Colonic mucosa (tissue), 4 donors: ENCODE measurements at places on chromosomes 4 and X.

DNA sequence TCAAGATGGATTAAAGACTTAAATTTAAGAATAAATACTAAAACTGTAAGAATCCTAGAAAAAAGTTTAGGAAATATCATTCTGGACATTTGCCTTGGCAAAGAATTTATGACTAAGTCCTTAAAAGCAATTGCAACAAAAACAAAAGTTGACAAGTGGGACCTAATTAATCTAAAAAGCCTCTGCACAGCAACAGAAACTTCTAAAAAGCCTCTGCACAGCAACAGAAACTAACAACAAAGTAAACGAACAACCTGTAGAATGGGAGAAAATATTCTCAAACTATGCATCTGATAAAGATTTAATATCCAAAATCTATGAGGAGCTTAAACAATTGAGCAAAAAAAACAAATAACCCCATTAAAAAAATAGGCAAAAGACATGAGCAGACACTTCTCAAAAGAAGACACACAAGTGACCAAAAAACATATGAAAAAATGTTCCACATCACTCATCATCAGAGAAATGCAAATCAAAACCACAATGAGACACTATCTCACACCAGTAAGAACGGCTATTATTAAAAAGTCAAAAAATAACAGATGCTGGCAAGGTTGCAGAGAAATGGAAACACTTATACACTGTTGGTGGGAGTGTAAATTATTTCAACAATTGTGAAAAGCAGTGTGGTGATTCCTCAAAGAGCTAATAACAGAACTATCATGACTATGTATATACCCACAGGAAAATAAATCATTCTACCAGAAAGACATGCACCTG, 5.5 kb upstream of the OPRPN start:
- no peak for DNase-seq

- DNase-seq = no peak
Measured at GRCh38 chrX:129737916-129738315, 863 bp upstream of the XPNPEP2 start.

DNA sequence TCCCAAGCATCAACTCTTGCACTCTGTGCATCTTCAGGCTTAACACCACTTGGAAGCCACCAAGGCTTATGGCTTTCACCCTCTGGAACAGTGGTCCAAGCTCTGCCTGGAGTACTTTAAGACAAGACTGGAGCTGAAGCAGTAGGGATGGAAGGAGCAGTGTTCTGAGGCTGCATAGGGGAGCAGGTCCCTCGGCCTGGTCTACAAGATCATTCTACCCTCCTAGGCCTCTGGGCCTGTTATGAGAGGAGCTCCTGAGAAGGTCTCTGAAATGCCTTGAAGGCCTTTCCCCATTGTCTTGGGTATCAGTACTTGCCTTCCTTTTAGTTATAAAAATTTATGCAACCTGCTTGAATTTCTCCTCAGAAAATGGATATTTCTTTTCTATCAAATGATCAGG, 286.7 kb downstream of the CPXCR1 start:
- DNase-seq = no peak

- DNase-seq = no peak
Measured at GRCh38 chr4:57233386-57233785, 123.2 kb upstream of the IGFBP7 start.

DNA sequence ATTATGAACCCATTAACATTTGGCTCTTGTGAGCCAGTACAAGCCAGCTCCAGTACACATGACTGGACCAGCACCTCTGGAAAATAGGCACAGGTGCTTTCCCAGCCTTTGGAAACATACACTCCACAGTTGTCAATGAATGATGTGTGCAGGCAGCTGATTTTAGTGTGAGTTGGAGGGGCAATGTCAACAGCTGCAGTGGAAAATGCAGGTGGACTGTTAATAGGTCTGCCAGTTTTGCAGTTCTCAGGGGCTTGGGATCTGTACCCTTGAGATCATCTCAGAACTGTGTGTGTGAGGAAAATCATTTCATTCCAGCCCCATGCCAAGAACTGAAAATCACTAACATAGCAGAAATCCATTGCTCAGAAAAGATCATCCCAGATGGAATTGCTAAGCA, 81.7 kb upstream of the CHRDL1 start:
- no peak for DNase-seq

DNA sequence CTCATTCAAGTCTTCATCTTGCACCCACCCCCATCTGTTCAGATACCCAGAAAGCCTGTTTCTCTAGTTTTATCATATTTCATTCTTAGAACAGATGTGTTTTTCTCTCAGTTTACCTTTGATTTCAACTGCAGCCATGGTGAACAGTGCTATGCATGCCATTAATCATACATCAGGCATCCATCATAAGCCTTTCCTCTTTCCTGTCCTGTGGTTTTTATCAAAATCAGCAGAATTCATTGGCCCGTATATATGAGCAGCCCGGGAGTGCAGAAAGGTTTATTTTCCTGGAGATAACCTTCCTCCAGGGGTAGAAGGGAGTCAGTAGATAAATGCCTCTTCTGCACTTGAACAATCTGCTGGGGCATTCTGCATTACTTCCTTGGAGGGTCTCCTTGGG, 65.7 kb downstream of the IL21 start:
- no peak for DNase-seq

DNA sequence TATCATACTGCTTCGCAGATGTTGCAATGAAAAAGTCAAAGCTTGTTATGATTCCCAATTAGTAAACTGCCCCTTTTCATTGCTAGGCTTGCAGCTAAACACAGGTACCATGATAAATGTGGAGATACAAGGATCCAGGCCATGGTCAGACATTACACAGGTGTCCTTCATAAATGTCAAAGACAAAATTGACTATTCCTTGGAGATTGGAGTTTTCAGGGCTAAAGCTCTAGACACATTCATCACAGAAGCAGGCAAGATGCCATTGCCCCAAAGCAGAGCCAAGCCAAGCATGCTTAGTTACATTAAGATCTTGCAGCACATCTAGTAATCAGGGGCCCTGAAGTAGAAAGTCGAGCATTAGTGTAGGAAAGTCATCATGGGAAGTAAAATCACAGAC, 111.3 kb upstream of the INTU start:
- no peak for DNase-seq

- no peak for DNase-seq
Measured at GRCh38 chr4:108466936-108467902, 153.2 kb upstream of the RPL34 start.

GRCh38 chr4:114226179-114226578, 246.7 kb upstream of the ARSJ start:
- DNase-seq = no peak

- no peak for DNase-seq
Measured at GRCh38 chrX:50456712-50457484, 13.7 kb downstream of the DGKK start.

GRCh38 chr4:81743731-81744435, 272.2 kb upstream of the RASGEF1B start:
- DNase-seq = no peak

- no peak for DNase-seq
Measured at GRCh38 chr4:15682242-15683142, 865 bp downstream of the FAM200B start.

DNA sequence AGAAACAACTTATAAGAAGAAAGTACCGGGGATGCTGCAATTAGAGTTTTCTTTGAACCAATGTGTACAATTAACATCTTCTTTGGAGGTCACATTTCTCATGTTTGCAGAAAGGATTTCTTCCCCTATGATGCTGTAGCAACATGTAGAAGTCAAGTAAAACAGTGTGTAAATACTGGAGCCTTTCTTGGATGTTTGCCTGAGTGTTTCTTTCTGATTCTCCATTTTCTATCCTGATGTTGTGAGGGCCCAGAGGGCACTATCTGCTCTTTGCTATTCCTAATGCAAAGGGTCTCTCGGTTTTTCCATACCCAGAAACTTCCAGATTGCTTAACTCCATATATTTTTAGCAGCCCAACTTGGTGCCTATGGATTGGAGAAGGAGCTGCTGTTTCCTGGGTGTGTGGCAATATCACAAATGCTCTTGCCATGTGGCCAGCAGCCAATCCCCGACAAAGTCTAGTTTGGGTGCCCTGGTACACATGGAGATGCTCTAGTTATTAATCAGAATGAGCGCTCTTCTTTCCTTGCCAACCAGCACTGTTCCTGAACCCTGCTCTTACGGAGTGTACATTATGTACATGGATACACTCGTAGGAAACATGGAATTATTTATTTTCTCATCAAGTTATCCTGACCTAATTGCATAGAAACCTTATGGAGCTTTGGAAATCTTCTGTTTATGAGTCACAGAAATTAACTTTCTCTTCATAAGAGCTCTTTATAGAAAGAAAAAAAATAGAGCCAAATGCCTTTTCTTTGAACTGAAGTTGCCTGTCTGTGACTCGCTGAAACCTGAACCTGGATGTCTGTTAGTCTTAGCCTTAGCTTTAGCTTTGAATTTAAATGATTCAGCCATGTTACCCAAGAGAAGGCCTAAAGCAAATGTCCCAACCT, 67.0 kb upstream of the GPC4 start:
- DNase-seq = no peak

DNA sequence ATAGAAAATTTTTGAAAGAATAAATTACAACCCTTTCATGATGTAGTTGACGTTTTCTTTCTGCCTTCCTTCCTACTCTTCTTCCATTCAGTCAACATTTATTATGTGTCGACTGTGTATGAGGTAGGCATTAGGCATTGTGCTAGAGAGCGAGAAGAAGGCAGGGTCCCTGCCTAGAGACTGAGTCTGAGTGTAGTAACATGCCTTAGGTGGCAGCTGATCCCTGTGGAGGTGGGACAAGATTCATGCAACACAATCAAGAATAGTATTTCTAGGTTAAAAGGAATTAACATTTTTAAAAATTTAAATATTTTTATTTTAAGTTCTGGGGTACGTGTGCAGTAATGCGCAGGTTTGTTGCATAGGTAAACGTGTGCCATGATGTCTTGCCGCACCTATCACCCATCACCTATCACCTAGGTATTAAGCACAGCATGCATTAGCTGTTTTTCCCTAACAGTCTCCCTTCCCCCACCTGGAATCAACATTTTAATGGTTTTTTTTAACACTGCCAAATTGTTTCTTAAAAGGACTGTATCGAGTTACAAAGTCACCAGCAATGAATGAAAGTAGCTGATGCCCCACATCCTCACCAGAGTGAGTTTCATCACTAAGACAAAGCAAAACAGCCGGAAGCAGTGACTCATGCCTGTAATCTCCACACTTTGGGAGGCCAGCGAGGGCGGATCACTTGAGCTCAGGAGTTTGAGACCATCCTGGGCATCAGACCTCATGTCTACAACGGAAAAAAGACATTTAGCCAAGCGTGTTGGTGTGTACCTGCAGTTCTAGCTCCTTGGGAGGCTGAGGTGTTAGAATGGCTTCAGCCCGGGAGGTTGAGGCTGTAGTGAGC, 84.0 kb downstream of the WWC2 start:
- no peak for DNase-seq

DNA sequence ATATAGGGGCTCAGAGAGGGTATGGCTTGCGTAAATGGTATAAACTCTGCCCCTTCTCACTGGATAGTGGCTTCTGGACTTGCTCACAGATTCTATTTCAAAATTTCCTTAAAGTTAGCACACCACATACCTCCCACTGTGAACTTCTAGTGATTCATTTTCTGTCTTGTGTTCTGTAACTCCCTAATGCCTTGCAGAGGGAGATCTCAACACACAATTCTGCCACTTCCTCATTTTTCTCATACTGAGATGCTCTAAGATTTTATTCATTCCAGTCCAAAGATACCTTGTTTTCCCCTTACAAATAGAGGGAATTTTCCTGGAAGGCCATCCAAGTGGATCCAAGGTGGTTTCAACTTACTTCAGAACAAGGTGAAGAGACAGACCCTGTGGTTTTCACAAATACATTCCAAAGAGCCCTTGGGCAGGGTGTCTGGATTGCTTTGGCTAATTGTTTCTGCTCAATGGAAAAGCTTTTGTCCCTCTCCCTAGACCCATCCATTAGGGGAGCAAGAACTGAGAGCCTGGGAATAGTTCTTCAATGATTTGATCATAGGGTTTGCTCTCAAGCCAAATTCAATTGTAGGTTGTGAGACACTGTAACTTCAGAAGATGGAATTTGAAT, 52.1 kb upstream of the CAPN6 start:
- DNase-seq = no peak

- no peak for DNase-seq
Measured at GRCh38 chr4:182554736-182555135, 311.5 kb downstream of the TENM3 start.

GRCh38 chr4:69894186-69894585, 34.2 kb upstream of the SULT1E1 start:
- DNase-seq = peak; percentile 34

DNA sequence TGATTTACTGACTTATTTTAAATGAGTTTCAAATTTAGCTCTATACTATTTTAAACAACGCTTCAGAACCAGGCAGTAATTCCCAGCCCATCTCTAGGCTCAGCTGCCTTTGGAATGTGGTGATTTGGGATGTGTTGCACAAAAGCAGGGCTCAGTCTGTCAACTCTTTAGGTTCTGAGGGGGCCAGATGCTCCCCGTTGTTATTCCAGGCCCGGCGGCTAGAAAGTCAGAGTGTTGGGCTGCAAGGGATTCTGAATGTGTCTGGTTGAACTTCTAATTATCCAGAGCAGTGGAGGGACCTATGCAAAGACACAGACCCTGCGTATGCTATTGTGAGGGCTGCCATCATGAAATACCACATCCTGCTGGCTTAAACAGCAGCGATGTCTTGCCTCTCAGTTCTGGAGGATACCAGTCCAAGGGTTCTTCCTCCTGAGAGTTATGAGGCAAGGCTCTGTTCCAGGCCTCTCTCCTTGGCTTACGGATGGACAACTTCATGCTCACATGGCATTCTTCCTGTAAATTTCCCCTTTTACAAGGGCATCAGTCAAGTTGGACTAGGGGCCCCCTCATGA, 123.2 kb upstream of the TRIM2 start:
- no peak for DNase-seq

GRCh38 chrX:55074851-55075467, at the start of gene PAGE2B:
TSS of gene PAGE2B (plus strand) at chrX:55075030. CDS start at chrX:55076042, 1,012 bp downstream.
- no peak for DNase-seq

GRCh38 chr4:147108409-147108808, 162.7 kb upstream of the TTC29 start:
- DNase-seq = no peak

- DNase-seq = no peak
Measured at GRCh38 chr4:175986-176385, 51.7 kb downstream of the ZNF718 start.

GRCh38 chr4:115229873-115230272, 116.5 kb upstream of the NDST4 start:
- no peak for DNase-seq

DNA sequence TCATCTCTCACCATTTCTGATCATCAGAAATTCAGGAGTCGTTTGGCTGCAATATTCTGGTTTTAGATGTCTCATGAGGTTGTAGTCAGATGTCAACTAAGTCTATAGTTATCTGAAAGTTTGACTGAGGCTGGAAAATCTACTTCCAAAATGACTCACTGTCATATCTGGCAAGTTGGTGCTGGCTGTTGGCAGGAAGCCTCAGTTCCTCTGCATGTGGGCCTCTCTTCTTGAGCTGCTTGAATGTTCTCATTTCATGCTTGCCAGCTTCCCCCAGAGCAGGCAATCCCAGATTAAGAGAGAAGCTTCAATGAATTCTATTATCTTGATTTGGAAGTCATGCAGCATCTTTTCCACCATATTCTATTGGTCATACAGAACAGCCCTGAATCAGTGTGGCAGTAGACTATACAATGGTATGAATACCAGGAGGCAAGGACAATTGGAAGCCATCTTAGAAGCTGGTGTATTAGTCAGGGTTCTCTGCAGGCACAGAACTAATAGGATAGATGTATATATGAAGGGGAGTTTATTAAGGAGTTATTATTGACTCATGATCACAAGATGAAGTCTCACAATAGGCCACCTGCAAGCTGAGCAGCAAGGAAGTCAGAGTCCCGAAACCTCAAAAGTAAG, 46.8 kb upstream of the ELF2 start:
- DNase-seq = no peak

- no peak for DNase-seq
Measured at GRCh38 chrX:133722756-133723155, 262.6 kb downstream of the GPC3 start.
